Activated gamma-delta T cell treated with anti-CD3 and anti-CD28 coated beads, Interleukin-2, amount 50 U/mL, for 16 hours (primary cell): ENCODE measurements at places on chromosomes 3 and 15.

DNA sequence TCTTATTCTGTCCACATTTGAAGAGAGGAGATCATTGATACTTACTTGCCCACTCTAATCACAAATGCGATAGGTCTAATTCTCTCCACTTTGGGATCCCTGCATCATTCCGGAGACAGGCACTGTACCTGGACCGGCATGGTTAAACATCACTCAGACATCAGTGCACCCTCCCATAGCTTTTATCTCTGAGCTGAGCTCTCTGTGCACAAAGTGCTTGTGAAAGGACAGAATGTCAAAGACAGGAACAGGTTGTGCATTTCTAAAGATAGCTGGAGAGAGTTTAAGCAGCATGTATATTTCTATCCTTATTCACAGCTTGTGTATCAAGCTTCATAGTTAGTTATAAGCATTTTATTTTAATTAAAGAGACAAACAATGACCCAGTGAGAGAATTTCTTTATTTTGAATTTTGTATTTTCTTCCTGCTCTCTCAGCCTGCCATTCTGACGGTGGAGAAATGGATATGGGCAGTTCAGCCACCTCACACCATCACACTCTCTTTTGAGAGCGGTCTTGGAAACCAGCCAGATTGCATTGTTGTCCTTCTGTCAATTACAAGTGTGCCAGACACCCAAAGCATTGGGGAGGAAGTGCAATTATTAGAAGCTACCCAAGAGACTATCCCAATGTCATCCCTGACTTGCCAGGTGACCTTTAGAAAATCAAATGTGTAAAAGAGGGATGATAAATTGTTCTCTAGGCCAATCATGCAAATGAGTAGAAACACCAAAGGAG lies 65.2 kb upstream of the CHL1 start:
- DNase-seq = no peak

DNA sequence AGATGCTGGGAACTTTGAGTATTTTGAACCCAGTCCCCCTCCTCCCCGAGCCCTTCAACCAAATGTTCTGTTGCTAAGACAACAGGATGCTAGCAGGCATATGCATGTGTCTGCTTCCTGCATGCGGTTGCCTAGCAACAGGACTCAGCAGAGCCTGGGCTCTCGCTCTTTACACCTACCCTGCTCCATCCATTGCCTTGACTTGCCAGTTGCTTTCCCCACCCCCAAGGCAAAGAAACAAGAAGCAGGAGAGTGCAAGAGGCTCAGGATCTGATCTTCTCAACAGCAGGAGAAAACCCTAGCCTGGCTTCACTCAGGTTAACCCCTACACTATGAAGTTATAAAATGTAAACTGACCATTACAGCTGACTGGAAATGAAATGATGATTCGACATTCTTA lies 393.0 kb downstream of the IGSF11 start:
- no peak for DNase-seq

- no peak for DNase-seq
Observed at GRCh38 chr15:63981596-63982320, 64.5 kb downstream of the DAPK2 start.

DNA sequence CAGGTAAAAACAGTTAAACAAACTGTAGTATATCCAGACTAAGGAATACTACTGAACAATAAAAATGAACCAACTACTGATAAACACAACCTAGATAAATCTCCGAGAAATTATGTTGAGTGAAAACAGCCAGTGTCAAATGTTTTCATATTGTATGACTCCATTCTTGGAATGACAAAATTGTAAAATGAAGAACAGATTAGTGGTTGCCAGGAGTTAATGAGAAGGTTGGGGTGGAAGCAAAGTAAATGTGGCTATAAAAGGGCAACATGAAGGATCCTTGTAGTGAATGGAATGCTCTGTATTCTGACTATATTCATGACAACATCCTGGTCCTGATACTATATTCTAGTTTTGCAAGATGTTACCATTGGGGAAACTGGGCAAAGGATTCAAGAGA lies 27.5 kb upstream of the ACKR4 start:
- DNase-seq = no peak

GRCh38 chr15:59312205-59312604 lies 60.5 kb downstream of the MYO1E start:
- DNase-seq = no peak

DNA sequence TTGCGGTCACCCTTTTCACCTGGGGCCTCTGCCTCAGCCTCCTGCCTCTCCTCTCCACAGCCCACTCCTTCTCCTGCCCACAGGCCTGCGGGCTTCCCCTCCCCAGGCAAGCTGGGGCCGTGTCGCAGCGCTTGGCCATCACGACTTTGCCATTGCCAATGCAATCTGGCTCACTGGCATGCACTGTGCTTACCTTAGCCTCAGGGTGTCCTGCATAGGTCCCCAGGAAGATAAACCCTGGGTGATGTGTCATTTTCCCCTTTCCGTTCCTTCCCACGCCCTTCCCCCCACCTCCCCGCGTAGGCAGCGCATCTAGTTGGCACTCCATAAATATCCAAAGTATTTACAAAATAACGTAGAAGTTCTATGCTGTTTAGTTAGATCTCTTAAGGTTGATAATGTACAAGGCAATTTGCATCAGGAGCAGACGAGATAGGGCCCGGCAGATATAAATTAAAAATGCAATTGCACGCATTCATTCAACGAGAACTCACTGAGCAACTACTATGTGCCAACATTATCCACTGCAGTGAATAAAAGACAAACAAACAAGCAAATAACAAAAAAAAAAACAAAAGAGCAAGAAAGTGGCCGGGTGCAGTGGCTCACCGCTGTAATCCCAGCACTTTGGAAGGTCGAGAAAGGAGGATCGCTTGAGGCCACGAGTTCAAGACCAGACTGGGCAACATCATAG lies 973 bp upstream of the COPG1 start:
- DNase-seq = no peak

DNA sequence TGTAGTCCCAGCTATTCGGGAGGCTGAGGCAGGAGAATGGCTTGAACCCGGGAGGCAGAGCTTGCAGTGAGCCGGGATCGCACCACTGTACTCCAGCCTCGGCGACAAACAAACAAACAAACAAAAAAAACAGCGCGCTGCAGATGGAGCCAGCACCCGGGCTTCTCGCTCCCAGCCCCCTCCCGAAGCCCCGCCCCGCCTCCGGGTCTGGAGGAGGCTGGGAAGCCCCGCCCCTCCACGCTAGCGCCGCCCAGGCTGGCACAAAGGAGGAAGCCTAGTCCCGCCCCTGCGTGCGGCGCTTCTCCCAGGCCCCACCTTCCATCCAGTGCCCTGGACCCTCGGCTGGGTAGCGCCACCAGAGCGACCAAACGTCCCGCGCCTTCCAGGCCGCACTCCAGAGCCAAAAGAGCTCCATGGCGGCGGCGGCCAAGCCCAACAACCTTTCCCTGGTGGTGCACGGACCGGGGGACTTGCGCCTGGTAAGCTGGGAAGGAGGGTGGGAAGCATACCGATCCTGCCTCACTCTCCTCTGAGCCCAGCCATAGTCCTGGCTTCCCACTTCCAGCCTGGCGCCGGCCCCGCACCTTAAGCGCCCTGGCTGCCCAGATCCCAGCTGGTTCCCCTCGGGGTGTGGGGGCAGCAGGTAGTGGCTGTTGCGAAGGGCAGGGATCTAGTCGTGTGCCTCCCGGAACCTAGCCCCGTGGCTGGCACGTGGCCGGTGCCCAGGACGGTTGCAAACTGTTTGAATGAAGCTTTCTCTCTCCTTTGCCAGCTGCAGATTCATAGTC lies at the start of gene SORD:
TSS of gene SORD (plus strand) at position 325 of the 788 bp plus-strand sequence. CDS start at position 414, 89 bp downstream.
- peak; percentile 79 for DNase-seq

GRCh38 chr3:25536521-25537391 lies 108.7 kb downstream of the RARB start:
- DNase-seq = no peak

GRCh38 chr3:99418709-99419108 lies 219.7 kb upstream of the COL8A1 start:
- no peak for DNase-seq

DNA sequence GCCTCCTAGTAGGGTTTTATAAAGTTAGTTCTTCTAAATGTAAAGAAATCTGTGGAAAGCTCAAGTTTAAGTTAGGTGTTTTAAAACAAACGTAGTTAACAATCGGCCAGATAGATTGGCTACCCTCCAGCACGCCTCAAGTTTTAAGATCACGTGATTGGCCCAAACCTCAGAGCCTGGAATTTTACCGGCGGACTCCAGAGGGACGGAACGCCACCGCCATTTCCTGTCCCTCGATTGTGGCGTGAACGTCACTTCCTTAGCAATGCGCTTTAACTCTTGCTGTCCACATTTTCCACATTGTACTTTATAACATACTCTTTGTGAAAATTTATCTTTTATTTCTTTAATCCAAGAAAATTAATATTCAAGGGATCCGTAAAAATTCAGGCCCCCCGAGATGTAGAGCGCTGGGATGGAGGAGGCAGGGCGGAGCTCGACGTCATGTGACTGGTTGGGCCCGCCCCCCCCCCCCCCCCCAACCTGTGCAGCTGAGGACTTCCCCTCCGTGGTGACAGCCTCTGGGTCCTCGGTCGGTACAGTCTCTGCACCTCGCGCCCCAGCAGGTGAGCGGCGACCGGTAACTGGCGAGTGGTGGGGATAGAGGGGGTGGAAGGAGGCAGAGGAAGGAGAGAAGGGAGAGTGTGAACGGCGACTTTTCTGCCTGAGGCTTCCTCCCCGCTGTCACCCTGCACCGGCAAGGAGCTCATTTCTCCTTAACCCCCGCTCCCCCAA lies at the start of gene ATP6V1A:
TSS of gene ATP6V1A (plus strand) at position 488 of the 735 bp plus-strand sequence. CDS start 31,719 bp downstream, outside the sequence.
- DNase-seq = peak; percentile 70

- DNase-seq = no peak
Observed at GRCh38 chr3:95333826-95334225, 1271.0 kb downstream of the NSUN3 start.

DNA sequence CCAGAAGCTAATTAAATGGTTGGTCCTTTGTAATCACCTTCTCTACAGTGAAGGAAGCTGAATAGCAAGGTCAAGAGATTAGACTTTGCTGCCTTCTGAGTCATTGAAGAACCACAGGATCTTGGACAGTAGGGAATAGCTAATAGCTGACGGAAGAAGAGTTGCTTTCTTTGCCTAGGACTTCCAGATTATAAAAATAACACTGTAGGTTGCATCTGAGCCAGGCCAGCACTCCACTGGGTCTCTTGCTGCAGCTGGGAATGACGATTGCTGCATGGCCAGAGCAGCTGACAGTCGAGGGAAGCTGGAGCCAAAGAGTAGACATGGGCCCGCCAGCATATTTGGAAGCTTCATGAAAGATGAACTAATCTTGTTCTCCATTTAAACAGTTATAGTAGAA lies 81.5 kb upstream of the KCNMB2 start:
- no peak for DNase-seq

DNA sequence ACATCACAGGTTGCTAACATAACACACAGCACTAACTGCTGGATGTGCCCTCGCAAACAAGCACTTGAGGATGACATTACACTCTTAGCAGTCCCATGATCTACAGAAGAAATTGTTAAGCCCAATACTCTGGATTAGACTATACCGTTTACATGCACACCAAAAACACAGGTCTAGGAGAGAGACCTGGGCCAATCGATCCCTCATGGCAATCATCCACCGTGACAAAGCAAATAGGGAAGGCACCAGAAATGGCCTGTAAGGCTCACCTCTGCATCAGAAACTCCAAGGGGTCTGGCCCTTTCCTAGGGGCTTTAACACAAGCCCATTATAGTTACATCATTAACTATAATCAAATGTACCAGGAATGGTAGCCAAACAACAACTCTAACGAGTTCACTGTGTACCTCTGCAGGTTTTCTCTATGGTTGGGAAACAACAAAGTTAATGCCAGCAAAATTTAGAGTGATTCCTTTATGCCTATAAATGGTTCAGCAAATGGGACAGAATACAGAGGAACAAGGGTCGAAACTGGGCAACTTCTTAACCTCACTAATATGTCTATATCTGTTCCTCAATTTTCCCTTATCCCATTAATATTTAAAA lies 18.5 kb downstream of the TRANK1 start:
- no peak for DNase-seq

- DNase-seq = no peak
Observed at GRCh38 chr15:85027421-85027820, 45.8 kb downstream of the PDE8A start.

- no peak for DNase-seq
Observed at GRCh38 chr3:100482176-100482575, 10.2 kb upstream of the TMEM45A start.

DNA sequence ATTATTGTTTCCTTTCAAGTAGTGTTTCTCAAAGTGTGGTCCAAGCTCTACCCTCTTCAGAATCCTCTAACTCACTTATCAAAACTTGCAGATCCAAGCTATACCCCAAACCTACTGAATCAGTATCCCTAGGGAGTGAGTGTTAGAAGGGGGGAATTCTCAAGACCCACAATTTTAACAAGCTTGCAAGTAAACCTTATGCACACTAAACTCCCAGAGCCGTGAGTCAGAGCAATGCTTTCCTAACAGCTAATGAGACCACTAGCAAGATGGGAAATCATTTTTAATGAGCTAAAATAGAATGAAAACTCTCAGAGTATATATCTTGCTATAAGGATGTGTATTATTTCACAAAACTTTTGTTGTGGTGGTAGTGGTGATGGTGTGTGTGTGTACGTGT lies 41.1 kb upstream of the SRGAP3 start:
- DNase-seq = no peak

- DNase-seq = no peak
Observed at GRCh38 chr3:47542471-47543173, 29.1 kb upstream of the ELP6 start.

GRCh38 chr3:162302983-162303624 lies 806.5 kb downstream of the OTOL1 start:
- no peak for DNase-seq
